H4 (cell line): ENCODE measurements at places on chromosomes 1 and 21. TPM values are rescaled to one million over a fixed set of nuclear protein-coding genes. Genes with fewer than 3 reads are reported as not detected.
A peak's percentile ranks its signal among the peaks of the same experiment; 100 is the strongest.

- no peak for DNase-seq
Observed at GRCh38 chr1:200374569-200375295, 35.1 kb downstream of the ZNF281 start.

GRCh38 chr1:43707190-43708001 is at the start of gene ST3GAL3:
Gene ST3GAL3, plus strand, starts transcription at chr1:43707536. Its CDS starts 28,727 bp downstream, at chr1:43736263.
- peak; percentile 93 for DNase-seq

DNA sequence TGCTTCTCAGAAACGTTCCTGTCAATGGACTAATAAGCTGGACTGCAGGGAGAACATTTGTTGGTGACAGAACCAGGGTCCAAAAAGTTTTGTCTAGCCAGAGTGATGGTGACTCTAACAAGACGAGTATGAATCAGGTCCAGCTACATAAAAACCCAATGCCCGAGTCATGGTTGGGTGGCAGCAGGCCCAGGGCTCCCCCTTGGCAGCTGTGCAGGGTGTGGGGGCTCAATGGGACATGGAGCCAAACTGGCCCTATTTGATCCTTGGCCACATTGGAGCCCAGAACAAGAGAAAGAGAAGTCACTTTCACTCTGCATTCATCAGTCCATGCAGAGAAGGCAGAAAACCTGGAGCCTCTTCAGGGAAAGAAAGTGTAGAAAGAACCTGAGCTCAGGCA is 37.9 kb upstream of the TENT5C start:
- no peak for DNase-seq

DNAJC28 gene
- 1.2 and 3.1 TPM in 2 replicates for total RNA-seq

- no peak for DNase-seq
Observed at GRCh38 chr1:184865831-184866230, 108.5 kb downstream of the NIBAN1 start.

- no peak for DNase-seq
Observed at GRCh38 chr1:53411541-53412152, 47.6 kb upstream of the DMRTB1 start.

TLR5 gene
- total RNA-seq = 2.1 TPM in 1 of 2 replicates, not detected in the other

GRCh38 chr21:40841524-40842196 is 5.3 kb downstream of the DSCAM start:
- peak; percentile 40 for DNase-seq

TMCC2 gene
- total RNA-seq = 0.74 and 2.1 TPM in 2 replicates

KLF17 gene
- total RNA-seq = not detected in 2 replicates

DNA sequence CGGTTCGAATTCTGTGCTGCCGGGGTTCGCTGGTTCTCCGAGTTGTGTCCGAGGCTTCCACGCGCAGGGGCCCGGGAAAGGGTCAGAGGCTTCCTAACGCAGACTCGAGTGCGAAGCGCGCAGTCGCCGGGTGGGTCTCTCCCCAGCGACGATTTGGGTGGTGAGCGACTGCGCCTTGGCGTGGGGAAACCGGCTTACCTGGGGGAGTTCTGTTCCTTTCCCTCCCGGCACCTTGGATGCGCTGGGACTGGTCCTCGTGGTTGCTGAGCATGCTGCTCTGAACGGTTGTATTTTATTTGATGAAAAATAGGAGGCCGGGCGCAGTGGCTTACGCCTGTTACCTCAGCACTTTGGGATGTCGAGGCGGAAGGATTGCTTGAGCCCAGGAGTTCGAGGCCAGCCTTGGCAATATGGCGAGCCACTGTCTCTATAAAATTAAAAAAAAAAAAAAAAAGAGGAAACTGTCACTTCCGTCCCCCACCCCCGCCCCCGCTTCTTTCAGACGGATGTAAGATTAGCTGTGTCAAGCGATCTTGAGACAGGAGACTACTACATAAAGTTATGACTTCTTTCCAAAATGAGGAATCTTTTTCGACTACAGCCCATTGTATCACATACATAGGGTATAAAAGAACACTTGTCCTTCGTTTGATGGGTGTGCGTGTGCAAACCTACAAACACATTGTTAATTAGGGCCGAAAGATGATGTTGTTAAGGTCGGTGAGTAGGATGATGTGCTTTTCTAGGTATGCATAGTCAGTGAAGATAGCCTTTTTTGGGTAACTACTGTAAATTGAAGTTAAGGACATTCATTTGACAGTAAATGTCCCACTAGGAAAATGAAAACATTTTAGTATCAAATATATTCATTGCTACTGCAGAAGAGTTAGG is at the start of gene CCDC18:
Gene CCDC18, plus strand, starts transcription at position 2 of the 891 bp plus-strand sequence. CDS start 2,638 bp downstream, outside the sequence.
- peak; percentile 6 for DNase-seq

GRCh38 chr1:19010995-19011844 is 54.7 kb upstream of the IFFO2 start:
- DNase-seq = peak; percentile 98

DNA sequence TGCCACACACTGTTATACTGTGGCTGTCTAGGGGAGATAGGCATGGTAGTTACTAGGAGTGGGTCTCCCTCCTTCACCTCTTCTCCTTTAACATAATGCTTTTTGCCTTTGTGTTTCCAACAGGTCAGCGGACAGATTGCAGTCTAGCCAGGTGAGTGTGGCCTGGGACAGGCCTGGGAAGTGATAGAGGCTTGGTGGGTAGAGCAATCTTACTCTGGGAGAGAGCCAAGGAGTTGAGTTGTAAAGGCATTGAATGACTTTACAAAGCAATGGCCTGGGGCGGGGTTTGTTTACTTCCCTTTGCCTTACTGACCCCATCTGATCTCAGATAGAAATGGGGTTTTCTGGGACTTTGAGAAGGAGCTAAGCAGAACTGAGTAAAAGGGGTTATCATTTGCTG is 51.0 kb upstream of the IKBKE start:
- no peak for DNase-seq

FCRL4 gene
- not detected in 2 replicates for total RNA-seq

TGFB2 gene
- total RNA-seq = 14.7 and 18.7 TPM in 2 replicates

DNA sequence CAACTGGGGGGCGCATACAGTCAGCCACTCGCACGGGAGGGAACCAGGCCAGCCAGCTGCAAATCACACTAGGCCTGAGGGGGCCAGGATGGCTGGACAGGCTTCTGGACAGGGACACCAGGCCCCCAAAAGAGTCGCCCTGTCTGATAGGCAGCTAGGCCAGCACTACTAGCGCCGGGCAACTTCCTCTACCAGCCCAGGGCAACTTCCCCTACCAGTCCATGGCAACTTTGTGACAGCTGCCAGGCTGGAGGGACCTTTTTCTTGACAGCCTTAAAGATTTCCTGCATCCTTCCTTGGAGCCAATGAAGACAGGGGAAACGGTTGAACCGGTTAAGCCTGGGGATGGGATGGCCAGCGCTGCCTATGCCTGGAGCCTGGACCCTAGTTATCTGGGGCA is 5.1 kb downstream of the IFFO2 start:
- DNase-seq = no peak

S100A7A gene
- total RNA-seq = not detected in 2 replicates

PTPN14 gene
- total RNA-seq = 6.2 and 7.5 TPM in 2 replicates

KRTAP22-1 gene
- not detected in 2 replicates for total RNA-seq

CHRNB2 gene
- not detected in 2 replicates for total RNA-seq

RPS6KA1 gene
- total RNA-seq = 34.5 and 36.4 TPM in 2 replicates

DNA sequence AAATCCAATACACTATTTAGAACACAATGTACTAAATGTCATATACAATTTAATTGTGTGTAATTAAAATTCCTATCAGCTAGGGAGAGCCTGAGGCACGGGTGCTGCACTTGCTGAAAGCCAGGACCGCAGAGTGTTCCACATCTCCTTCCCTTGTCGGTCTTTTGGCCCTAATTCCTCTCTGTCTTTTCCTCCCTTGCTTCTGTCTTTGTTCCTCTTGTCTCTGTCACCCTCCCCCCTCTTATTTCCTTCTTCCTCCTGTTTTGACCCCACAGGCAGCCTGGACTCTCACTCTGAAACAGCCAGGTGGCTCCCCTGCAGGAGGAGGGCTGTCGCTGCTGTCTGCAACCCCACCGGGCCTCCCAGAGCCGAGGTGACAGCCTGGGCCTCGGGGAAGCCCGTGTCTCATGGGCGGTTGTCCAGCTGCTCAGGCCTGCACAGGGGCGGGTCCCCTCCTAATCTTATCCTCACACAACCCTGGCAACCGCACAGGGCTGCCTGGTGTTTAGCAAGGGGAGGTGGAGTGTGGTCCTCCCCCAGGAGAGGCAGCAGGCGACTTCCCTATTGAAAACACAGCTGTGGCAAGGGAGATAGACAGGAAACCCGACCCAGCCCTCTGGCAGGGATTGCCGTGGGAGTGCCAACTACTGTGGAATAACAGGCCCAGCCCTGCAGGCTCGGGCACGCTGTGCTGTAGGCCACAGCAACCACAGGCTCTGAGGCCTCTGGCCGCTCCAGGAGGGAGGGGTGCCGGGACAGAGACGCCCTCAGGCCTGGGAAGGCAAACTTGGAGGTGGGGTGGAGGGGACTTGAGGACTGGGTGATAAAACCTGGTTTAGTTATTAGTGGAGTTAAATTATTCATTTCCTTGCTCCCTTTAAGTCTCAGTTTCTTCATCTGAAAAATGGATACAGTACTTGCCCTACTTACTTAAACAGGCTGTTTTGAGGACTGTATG is 68.8 kb upstream of the WDR26 start:
- peak; percentile 98 for DNase-seq

PAX7 gene
- 2.1 and 2.3 TPM in 2 replicates for total RNA-seq

- no peak for DNase-seq
Observed at GRCh38 chr1:177471244-177471643, 300.5 kb downstream of the BRINP2 start.

PBXIP1 gene
- 22.8 and 31.2 TPM in 2 replicates for total RNA-seq

DNA sequence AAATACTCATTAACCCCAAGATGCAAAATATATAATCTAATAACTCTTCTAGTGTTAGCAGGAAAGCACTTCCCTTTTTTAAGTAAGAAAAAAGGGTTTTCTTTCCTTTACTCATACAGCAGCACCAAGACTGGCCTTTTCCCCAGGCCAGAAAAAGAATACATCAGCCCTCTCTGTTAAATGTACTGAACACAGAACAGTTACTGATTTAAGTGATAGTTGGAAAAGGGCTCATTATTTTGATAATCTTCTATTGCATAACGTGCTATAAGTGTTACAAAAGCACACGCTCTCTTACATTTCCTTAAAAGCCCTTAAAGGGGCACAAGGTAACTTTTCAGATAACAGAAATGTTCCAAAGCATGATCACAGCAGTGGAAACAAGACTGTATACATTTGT is 142.9 kb downstream of the TIAM1 start:
- no peak for DNase-seq

CLIC4 gene
- 172 and 217 TPM in 2 replicates for total RNA-seq

DNAI4 gene
- total RNA-seq = 0.31 and 0.89 TPM in 2 replicates

DNA sequence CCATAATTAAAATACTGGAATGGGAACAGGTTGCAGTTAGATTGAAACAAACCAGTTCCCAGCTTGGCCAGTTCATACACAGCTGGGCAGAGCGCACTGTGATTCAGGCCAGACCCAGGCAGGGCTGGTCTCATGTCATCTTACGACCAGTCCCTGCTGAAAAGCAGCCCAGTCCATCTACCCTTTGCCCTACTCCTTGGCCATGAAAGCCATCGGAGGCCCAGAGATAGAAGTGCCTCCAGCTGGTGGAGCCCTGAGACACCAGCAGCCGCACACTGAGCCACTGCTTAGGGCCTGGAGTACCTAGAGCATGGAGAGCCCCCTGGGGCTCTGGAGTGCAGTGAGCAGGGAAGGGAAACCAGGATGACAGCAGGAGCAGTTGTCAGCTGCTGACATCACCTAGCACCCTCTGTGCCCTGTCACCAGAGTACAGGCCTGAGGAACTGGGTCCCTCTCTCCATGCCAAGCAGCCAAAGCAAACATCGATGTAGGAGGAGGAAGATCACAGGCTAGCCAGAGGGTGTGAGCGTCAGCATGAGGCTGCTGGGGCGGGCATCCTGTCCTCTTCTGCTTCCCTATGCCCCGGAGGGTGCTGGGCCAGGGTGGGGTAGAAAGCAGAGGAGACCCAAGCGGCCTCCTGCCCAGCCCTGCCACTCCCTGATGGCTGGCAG is 34.2 kb upstream of the TMEM125 start:
- no peak for DNase-seq

GRCh38 chr1:16375521-16376340 is 8.7 kb downstream of the SZRD1 start:
- no peak for DNase-seq

TNFRSF9 gene
- total RNA-seq = 1.2 and 2.0 TPM in 2 replicates

- no peak for DNase-seq
Observed at GRCh38 chr1:169487561-169487960, 1.8 kb upstream of the SLC19A2 start.

GRCh38 chr1:11628767-11629166 is 25.5 kb downstream of the FBXO2 start:
- no peak for DNase-seq

HTR6 gene
- total RNA-seq = not detected in 2 replicates

- no peak for DNase-seq
Observed at GRCh38 chr1:151542710-151543129, 2.6 kb downstream of the TUFT1 start.

NPL gene
- total RNA-seq = 2.5 and 4.0 TPM in 2 replicates

GRCh38 chr1:211386921-211387320 is 60.3 kb downstream of the TRAF5 start:
- no peak for DNase-seq

- DNase-seq = peak; percentile 48
Observed at GRCh38 chr1:184075055-184076029, 23.8 kb downstream of the TSEN15 start.

ZFP69 gene
- 2.3 and 4.2 TPM in 2 replicates for total RNA-seq

- peak; percentile 49 for DNase-seq
Observed at GRCh38 chr1:158117854-158118704, 62.6 kb upstream of the CD1D start.

GRCh38 chr1:194026422-194026821 is 840.0 kb upstream of the B3GALT2 start:
- DNase-seq = no peak

DNA sequence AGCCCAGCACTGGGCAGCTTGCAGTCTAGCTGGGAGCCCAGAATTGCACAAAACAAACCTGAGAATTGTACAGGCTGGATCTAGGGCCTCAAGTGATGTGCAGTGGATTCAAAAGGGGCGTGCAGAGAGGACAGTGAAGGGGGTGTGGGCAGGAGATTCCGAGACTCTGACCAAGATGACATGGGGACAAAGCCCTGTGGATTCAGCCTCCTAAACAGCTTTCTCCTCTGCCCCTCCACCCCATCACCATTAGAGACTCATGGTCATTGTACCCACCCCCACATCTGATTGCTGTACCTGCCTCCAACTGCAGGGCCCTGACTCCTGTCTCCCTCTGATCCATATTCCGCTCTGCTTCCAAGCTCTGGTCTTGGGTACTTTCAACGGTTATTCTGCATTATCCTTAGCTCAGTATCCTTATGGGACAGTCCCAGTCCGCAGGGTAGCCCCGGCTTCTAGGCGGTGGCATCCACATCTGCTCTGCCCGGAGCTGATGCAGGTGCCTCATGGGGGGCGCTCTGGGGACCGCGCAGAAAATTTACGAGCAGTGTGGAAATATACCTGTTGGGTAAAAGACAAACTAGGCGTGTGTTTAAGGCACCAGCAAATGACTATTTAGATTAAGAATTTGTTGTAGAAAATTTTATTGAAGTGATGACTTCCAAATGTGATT is 1.7 kb upstream of the BMP8A start:
- DNase-seq = no peak

C1orf116 gene
- total RNA-seq = not detected in 2 replicates

- DNase-seq = no peak
Observed at GRCh38 chr1:93828367-93828755, 50.6 kb downstream of the DNTTIP2 start.
